ENCODE measurements at places on chromosomes 1 and 21. TPM values are rescaled to one million over a fixed set of nuclear protein-coding genes. Genes with fewer than 3 reads are reported as not detected.
A peak's percentile ranks its signal among the peaks of the same experiment; 100 is the strongest.

OR6K2 gene
- not detected for total RNA-seq

LRRC53 gene
- 0.19 TPM for total RNA-seq

RPS6KC1 gene
- total RNA-seq: 8.8 TPM

SPRR1A gene
- not detected for total RNA-seq

UTS2 gene
- total RNA-seq: 1.1 TPM

GPR157 gene
- total RNA-seq: 4.3 TPM

DISC1 gene
- total RNA-seq: 5.3 TPM

CLCNKB gene
- 0.05 TPM for total RNA-seq

POU2F1 gene
- 4.1 TPM for total RNA-seq

- no peak for DNase-seq
Observed at GRCh38 chr1:110424699-110425611, 17.5 kb upstream of the LAMTOR5 start.

DNA sequence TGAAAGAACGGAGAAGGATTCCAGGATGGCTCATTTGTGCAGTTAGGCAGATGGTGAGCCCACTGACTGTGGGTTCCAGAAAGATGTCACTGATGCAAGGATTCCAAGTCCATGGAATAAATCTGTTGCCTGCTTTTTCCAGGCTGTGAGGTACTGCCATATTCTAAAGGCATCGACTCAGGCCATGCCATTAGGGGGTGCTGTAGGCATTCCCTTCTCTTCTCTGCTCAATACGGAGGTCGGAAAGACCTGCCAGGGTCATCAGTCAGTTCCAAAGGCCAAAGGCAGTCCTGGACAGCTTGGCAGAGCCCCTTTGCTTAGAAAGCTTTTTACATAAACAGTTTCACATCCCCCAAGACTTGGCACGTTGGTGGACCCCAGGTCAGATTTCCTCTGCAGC is 31.7 kb upstream of the TMEM125 start:
- DNase-seq: peak; percentile 49

DNA sequence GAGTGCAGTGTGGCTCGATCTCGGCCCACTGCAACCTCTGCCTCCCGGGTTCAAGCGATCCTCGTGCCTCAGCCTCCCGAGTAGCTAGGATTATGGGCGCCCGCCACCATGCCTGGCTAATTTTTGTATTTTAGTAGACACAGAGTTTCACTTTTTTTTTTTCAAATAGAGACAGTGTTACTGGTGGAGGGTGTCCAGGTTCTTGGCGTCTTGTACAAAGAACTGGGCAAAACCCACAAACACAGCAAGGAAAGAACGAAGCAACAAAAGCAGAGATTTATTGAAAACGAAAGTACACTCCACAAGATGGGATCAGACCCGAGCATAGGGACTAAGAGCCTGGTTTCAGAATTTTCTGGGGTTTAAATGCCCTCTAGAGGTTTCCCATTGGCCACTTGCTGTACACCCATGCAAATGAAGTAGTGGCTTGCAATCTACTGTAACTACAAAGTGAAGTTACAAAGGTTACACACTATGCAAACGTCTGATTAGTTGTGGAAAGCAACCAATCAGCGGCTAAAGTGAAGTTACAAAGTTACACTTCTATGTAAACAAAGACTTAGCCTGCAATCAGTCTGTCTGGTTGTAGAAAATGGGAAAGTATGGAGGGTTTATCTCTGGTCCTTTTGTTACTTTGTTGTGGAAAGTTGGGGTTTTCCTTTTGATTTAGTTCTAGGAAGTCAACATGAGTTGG is 199.1 kb downstream of the DYRK1A start:
- no peak for DNase-seq

- DNase-seq: no peak
Observed at GRCh38 chr1:218633238-218633988, 288.3 kb downstream of the TGFB2 start.

DNA sequence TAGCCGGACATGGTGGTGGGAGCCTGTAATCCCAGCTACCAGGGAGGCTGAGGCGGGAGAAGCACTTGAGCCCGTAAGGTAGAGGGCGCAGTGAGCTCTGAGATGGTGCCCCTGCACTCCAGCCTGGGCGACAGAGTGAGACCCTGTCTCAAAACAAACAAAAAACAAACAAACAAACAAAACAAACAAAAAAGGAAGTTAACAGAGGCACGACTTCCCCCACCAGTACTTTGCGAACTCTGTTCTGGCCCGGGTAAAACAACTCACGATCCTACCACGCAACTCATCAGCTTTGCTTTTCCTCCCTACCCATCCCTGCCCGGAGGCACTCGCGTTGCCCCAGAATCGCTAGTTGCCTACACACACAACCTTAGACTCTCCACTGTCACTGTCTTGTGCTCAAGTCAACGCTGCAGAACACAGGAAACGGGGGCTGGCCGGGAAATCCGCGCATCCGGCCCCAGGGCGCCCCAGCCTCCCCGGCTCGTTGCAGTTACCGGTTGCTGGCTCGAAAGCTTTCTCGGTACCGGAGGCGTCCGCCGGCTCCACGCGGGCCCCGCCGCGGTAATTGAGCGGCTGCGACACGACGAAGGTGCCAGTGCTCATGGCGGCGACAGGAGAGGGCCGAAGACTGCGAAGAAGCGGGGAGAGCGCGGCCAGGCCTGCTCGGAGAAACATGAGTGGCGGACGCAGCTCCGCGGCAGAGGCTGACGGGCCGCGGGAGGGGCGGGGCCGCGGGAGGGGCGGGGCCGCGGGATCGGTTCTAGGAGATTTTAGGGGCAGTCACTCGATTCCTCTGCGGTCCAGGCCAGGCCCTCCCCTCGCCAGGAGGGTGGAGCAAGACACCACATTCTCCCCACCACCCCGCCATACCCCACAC is at the start of gene ALDH9A1:
TSS of gene ALDH9A1 (minus strand) at position 682 of the 880 bp plus-strand sequence. CDS start at position 678, 4 bp downstream.
- peak; percentile 75 for DNase-seq

DNA sequence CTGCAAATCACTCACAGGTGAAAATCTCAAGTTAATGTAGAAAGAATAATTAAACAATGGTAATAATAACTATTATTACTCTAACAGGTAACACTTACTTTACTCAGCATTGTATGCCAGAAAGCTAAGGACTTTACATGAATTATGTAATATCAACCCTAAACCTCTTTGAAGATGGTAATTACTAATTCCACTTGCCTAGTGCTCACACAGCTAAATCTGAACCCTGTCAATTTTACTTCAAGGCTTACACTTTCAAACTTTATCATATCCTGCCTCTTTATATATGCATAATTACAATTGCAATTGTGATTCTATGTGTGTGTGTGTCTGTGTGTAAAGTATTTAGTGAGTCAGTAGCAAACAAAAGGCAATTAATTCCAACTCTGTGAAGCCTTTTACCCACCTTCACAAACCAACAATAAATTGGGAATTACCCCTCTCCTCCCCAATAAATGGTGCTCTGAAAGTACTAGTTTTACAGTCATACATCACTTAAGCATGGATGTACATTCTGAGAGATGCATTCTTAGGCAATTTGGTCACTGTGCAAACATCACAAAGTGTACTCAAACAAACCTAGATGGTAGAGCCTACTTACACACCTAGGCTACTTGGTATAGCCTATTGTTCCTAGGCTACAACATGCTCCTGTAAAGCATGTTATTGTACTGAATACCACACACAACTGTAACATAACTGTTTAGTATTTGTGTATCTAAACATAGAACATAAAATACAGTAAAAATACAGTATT is 5.9 kb downstream of the ZNF644 start:
- DNase-seq: no peak

GRCh38 chr1:60895701-60896100 is 186.7 kb upstream of the NFIA start:
- DNase-seq: no peak

DNA sequence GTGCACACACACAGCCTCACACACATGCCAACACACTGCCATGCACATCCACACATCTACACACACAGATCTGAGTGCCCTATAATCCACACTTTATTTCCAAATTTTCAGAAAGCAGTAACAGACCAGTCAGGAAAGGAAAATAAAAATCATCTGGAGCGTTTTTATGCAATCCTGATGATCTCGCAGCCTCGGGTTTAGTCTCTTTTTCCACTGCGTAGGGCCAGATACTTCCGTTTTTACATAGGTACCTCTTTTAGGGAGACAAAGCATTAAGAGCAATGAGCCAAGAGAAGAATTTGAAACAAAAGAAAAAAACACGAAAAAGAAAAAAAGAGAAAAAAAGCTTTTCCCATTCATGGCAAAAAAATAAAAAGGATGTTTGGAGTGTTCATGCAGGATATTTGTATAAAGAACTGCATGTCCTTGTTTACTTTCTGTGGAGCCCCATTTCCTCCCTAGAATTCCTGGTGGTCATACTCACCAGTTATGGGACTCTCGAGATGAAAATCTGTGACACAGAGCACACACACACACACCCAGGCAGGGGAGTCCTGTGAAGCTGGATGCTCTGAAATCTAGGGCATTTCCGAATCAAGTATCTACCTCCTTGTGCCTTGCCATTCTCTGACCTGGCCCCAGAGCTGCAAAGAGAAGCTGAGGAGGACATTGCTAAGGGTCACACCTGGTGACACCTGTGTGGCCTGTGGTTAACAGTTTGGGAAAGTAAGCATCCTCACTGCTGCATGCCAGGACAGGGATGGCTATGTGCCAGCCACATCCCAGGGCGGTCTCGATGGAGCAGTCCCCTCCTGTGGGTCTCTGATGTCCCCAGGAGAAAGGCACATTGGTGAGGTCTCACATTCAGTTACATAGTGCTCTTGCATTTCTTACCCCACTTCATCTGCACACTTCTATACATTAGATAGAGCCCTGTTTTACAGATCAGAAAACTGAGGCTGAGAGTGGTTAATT is 83.6 kb downstream of the RUNX1 start:
- no peak for DNase-seq

GRCh38 chr1:50977575-50978143 is 7.6 kb downstream of the CDKN2C start:
- DNase-seq: no peak

- no peak for DNase-seq
Observed at GRCh38 chr1:186139115-186139514, 235.9 kb downstream of the TPR start.

DNA sequence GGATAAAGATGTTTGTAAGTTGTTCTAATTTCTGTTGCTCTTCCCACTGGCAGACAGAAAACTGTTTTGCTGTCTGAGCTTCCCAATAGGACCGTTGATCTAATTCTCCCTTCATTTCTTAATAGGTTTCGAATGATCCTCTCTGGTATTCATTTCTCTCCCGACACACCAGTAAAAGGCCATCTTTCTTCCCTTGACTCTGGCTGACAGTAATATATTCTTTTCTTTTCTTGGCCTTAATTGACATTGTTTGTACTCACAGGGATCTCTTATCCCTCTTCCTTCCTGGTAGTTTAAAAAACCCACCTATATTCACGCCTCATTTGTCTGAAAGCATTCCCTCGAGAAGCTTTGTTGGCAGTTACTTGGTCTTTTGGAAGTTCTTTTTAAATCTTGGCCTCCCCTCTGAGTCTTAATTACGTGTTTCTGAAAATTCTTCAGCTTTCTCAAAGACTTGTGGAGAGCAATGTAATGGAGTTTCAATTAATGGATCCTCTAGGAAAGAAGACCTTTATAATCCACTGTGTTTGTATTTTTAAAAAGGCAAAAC is 40.3 kb downstream of the MAP10 start:
- no peak for DNase-seq

GRCh38 chr1:203082571-203083462 is 3.0 kb downstream of the MYOG start:
- DNase-seq: no peak

DNA sequence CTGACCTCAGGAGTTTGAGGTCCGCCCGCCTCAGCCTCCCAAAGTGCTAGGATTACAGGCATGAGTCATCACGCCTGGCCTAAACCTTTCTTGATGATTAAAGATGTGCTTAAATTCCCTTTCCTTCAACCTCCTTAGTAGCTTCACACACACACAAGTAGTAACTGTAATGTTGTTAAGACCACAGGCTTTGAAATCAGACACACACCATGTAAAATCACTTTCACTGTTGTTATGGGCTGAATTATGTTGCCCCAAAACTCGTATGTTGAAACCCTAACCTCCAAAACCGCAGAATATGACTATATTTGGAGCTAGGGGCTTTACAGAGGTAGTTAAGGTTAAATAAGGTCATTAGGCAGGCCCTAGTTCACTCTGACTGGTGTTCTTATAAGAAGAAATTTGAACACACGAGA is 180.2 kb downstream of the NR5A2 start:
- DNase-seq: no peak

DNA sequence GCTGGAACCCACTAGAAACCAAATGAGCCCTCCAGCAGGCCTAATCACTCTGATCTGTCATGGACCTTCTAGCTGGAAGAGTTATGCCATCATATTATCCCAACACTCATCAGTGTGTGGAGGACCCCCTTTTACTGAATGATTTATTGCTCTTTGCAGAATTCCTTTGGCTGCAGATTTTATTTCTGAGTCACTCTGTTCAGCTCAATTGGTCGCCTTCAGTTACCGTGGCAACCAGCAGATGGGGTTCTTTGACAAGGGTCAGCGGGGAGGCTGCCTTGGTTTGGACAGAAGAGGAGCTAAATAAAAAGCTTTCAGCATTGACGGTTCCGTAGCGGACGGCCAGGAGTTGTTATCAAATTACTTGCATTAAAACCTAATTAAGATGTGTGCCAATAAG is 220.1 kb downstream of the SDCCAG8 start:
- DNase-seq: no peak

GRCh38 chr1:241157435-241157834 is 199.6 kb downstream of the RGS7 start:
- no peak for DNase-seq

DNA sequence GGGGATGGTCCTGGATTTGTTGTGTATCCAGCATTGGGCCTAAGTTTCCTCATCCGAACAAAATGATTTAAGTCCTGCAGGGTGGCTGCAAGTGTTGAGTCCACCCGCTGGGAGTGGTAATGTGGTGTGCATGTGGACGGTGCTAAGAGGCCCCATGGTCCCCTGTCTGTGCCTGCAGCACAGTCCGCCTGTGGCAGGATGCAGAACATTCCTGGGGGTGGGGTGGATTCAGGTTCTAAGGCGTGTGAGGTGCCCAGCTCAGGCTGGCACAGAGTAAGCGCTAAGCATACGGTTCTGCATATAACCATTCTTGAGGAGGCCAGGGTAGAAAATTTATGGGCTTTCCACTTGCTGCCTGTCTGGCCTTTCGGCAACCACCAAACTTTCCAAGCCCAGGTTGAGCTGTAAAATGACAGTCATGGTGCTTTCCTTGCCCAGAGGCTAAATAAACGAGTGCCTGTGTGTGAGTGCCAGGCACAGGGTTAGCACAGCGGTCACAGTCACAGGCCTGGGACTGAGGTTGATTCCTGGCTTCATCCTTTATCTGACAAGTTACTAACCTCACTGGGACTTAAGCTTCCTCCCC is 30.7 kb downstream of the SLC2A1 start:
- DNase-seq: no peak

GRCh38 chr1:19918057-19918456 is 5.4 kb downstream of the PLA2G2E start:
- DNase-seq: peak; percentile 64

DNA sequence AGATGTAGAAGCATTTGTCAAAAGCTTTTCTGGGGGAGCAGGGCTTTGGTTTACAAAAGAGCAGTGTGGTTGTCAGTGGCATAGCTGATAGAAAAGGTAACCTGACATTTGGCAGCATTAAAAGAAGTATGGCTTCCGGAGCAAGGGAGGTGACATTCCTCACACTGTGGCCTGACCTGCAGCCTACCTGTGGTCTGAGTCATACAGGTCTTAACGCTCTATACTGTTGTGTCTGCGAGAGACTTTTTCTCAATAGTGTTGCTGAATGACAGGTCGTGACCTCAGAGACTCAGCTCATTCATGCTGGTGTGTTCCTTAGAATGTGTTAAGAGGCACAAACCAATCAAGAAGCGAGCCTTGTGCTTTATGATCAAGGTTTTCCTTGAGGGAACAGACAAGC is 19.3 kb downstream of the PHGDH start:
- DNase-seq: no peak

GRCh38 chr1:111251570-111251969 is 24.1 kb downstream of the CHI3L2 start:
- no peak for DNase-seq

GRCh38 chr1:8362701-8363101 is 44.8 kb downstream of the SLC45A1 start:
- DNase-seq: no peak

Data from thymus (tissue), 14 donors.